ENCODE measurements at places on chromosomes 6 and 20.

- DNase-seq, result no peak
Measured at GRCh38 chr20:5539691-5540090, 210.5 kb upstream of the SHLD1 start.

DNA sequence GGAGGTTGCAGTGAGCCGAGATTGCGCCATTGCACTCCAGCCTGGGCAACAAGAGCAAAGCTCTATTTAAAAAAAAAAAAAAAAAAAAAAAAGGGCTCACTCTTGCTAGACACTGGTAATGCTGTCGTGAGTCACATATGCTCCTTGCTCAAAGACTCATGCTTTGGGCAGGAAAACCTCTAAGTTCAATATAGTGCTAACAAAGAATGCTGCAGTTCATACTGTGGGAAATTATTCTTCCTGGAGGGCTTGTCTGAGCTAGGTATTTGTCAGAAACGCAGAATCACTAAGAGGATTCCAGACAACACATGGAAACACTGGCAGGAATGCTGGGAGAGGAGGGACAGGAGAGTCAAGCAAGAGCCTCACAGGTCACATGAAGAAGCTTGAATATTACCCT, 2.3 kb upstream of the LYRM2 start:
- DNase-seq, result no peak

- DNase-seq, result no peak
Measured at GRCh38 chr20:60097285-60097684, 139.1 kb downstream of the CDH26 start.

- DNase-seq, result no peak
Measured at GRCh38 chr20:5770231-5770986, 20.2 kb downstream of the SHLD1 start.

DNA sequence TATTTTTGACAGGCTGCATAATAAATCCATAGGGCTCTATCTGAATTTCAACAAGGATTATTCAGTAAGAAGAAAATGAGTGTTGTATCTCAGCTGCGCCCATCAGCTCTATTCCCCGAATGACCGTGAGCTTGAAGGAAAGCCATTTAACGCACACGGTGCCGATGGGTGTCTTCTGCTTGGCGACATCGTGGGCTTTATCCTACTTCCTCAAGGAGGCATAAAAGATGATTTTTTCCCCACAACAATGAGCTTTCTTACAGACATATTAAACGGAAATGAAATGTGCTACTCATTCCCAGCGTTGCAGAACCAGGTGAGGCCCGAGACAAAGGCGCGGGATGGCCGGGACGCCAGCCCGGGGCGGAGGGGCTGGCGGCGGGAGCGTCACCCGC, 710 bp downstream of the DYNLT1 start:
- DNase-seq, result no peak

- DNase-seq, result no peak
Measured at GRCh38 chr6:16319813-16320532, 81.6 kb downstream of the GMPR start.

- no peak for DNase-seq
Measured at GRCh38 chr6:136764517-136764993, 27.7 kb downstream of the MAP3K5 start.

DNA sequence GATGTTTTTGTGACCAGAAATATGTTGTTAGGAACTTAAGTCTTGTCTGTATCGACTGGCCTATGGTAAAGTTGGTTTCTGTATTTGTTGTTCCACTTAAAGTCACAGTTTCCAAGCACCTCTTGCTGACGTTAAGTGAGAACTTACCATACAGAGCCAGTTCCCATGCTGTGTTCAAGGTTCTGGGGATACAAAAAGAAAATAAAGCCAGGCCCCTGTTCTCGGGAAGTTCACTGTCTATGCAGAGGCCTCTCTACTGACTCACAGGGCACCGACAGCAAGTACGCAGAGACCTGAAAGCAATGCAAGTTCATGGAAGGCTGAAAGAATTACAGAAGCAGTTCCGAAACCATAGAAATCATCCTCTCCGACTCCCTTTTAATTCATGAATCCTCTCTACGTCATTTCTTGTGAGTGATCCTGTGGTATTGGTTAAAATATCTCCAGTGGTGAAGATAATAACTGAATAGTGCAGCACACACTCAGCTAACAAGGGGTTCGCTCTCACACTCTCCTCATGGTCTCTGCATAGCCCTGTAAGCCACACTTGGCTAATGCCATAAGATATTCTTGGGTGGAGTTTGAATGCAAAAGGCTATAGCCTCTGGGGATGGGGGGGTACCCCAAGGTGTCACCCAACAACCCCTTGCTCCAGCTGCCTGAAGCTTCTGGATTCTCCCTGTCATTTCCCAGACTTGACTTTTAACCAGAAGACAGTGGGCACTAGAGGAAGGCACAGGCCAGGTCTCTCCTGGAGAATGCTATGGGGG, 91.2 kb upstream of the EXOC2 start:
- no peak for DNase-seq

GRCh38 chr6:41578217-41579087, 32.3 kb downstream of the FOXP4 start:
- peak; percentile 91 for DNase-seq
